ENCODE measurements at places on chromosomes 5 and 9. TPM values are rescaled to one million over a fixed set of nuclear protein-coding genes. Genes with fewer than 3 reads are reported as not detected.

GRCh38 chr5:4229414-4230292 lies 634.0 kb downstream of the IRX1 start:
- DNase-seq = no peak

DNA sequence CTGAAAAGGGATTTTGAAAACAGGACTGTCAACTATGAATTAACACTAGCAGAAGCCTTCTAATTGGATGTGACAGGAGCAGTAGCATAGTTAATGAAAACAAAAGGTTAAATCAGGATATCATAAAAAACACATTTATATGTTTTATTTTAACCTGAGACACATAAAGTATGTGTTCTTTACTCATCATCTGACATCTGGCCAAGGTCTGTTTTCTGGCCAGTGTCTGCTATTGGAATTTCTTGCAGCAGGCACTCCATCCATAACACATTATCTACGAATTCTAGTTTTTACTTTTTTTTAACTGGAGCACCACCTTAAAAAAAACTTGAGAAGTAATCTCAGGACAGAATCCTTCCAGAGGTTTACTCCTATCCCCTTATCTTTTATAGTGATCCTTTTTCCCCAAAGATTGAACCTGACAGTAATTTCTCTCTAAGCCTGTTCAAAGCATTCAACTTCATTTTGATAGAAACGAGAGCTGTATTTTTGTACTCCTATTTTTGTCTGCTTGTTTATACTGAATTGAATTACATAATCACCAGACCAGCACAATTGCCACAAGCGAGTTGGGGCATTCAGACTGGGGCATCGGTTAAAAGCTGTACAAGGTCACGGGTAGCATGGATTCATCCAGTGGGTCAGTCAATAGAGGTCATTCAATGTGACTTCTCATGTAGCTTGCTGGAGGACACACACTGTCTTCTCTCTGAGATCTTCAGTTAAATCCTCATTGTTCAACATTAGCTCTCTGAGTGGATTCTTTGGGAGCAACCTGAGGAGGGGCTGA lies 205.6 kb upstream of the CLINT1 start:
- DNase-seq = no peak

GRCh38 chr5:73592551-73592950 lies 27.0 kb downstream of the UTP15 start:
- DNase-seq = no peak

DNA sequence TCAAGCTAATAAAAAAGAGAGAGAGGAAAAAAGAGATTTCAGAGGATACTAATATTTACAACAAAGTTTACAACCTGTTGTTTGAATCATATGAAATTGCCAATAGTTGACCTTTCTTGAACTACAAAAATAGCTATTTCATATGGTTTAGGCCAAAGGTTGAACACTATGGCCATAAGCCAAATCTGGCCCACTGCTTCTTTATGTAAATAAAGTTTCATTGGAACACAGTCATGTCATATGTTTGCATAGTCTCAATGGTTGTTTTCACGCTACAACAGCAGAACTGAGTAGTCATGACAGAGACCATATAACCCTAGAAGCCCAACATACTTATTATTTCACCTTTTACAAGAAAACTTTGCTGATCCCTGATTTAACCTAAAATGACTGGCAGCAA lies 20.9 kb downstream of the SEMA5A start:
- DNase-seq = no peak

DNA sequence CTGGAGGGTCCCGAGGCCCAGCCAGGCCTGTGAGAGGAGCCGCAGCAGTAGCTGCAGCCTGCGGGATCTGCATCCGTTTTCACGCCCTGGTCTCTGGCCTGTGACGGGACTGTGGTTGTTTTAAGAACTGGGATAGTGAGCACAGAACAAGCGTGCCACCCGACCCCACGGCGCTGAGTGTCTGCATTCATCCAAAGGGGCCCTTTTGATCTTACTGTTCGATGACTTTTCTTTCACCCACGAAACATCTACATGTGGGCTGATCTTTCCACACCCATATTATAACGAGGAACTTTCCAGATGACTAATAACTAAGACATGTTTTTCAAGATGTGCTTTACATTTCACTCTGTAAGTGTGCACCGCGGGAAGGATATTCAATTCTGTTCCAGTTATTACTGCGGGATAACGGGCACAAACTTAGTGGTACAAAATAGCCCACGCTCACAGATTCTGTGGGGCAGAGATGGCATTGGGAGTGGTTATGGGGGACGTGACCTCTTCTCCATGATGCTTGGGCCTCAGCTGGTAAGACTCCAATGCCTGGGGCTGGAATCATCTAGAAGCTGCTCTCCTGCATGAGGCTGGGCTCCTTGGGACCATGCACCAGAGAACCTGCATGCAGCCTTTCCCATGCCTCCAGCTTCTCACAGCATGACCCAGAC lies 165.0 kb downstream of the SYK start:
- DNase-seq = no peak

GRCh38 chr5:110031402-110032140 lies 341.8 kb downstream of the MAN2A1 start:
- no peak for DNase-seq

DNA sequence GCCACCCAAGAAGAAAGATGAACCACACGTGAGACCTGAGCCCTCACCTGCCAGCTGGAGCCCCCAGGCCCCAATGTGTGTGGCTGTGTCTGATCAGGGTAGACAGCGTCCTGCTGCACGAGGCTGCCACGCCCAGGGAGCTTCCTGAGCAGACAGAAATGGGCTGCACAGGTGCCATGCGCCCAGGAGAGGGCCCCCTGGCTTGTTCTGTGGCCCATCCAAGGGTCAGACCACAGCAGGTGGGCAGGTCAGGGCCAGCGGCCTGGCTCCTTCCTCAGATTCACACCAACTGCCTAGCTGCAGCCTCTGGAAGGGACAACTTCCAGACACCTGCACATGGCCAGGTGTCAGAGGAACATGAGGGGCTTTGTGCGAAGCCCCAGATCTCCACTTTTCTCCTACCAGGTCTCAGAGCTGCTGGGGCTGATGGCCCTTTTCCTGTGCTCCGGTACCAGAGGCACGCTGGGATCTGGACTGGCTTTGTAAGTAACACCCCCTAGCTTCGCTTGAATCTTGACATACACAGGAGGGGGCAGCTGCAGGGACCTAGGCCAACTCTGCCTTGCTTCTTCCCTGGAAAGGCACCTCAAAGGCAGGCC lies 10.8 kb downstream of the SARDH start:
- no peak for DNase-seq

DNA sequence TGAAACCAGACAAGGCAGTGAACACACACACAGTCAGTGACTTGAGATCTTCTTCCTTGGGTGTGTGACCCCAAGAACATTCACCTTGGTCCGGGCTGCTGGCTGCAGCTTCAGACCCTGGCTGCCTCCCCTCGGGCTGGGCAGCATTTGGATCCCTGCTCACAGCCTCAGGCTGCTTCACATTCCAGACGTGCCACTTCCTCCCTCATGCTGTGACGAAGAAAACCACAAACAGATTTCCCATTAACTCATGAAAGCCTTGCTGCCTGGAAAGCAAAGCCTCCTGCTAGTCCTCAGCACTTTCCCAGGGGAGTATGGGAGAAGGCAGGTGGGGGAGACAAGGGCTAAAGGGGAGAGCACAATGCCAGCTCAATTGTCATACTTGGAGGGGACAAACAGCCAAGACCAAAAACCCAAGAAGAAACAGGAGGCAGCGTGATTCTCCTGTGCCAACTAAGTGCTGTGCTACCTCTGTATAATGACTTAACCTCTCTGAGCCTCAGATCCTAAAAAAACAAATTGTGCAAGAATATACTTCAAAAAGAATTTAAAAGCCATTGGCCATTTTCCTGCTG lies 594.6 kb upstream of the BRINP1 start:
- DNase-seq = no peak

GRCh38 chr5:137856201-137856600 lies 11.5 kb upstream of the MYOT start:
- DNase-seq = no peak

DNA sequence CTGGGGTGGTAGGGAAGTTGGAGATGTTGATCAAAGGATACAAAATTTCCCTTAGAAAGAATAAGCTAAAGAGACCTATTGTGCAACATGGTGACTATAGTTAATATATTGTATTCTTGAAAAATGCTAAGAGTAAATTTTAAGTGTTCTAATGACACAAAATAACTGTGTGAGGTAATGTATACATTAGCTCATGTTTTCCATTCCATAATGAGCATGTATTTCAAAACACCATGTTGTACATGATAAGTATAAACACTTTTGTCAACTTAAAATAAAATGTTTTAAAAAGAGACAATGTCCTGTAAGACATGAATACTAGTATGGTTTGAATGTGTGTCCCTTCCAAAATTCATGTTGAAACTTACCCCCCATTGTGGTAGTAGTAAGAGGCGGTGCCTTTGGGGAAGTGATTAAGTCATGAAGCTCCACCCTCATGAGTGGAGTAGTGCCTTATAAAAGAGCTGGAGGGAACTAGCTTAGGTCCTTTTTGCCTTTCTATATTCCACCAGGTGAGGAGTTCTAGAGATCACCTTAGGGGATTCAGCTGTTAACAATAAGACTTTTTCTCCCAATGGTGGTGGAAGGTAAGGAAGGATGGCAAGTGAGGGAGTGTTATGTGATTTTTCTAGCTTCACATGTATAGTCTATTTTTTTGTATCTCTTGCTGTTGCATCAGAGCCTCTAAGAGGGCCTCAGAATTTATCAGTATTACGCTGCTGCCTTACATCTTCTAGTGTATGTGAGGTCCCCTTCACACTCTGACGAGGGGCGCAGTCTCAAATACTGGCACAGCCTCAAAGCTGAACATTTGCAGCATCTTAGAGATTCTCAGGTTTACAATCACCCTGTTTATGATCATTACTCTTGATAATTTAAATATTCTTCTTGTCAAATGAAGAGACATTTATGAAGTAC lies 94.9 kb upstream of the NREP start:
- DNase-seq = no peak

DNA sequence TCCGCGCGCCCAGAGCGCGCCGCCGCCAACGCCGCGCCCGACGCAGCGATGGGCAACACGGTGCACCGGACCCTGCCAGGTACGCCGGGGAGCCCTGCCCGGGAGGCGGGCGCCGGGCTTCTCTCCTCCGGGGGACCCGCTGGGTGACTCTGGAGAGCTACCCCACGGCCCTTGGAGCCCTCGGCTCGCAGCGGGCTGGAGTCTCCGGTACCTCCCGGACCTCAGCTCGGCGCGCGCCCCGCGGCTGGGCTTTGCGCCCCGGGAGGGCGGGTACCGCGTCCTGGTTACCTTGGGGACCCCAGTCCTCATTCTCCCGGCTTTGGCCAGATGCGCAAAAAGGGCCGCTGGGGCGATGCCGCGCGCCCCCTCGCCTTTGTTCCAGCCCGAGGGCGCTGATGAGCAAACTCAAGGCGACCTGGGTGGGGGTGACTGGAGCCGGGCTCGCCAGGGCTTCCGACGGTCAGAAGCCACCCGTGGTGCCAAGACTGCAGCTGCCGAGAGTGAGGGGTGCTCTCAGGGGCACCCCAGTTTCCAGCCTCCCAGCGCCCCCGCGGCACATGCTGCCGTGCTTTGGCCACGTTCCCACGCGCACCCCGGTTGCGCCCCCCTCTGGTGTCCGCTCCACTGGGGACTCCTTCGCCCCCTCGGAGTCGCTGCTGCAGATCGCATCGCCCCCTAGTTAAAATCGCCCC lies 442 bp downstream of the NEURL1B start:
- DNase-seq = no peak

DNA sequence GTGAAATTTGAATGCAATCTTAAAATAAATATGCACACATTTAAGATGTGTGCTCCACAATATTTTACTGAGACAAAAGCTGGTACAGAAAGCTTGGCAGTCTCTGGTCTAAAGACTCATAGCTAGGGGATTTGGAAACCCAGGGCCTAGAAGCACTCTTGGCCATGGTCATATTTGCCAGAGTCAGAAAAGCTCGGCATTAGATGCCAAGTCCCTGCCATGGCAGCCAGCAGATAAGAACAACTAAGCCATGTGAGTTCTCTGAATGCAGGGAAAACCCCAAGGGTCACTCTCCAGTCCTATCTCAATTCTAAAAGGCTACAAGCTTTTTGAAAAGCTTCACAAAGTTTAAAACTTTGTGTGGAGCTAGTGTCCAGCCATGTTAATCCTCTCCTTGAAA lies 119.5 kb downstream of the FAM114A2 start:
- no peak for DNase-seq

GRCh38 chr5:54257366-54258118 lies 52.8 kb downstream of the ARL15 start:
- no peak for DNase-seq

- DNase-seq = no peak
These were observed 88.9 kb downstream of the NUDT12 start for GRCh38 chr5:103473725-103474124.

Gene PCDHA4
- polyA plus RNA-seq = 0.05 TPM

Gene INSL6
- polyA plus RNA-seq = not detected

Gene COL5A1
- 3.2 TPM for polyA plus RNA-seq

Gene FOCAD
- 12.7 TPM for polyA plus RNA-seq

Gene PRUNE2
- polyA plus RNA-seq = 2.0 TPM

Gene TMEM215
- polyA plus RNA-seq = 0.02 TPM

Gene WNT8A
- polyA plus RNA-seq = 0.09 TPM

Gene GHR
- 4.5 TPM for polyA plus RNA-seq

Gene PLPP6
- polyA plus RNA-seq = 12.4 TPM

Gene FOXD4L6
- polyA plus RNA-seq = 0.16 TPM
